ENCODE measurements at places on chromosomes 16 and 17.

GRCh38 chr16:15434425-15435215, at the start of gene BMERB1:
BMERB1 (plus strand) TSS chr16:15434588; CDS start chr16:15434654, 66 bp downstream.
- peak; percentile 71 for DNase-seq

DNA sequence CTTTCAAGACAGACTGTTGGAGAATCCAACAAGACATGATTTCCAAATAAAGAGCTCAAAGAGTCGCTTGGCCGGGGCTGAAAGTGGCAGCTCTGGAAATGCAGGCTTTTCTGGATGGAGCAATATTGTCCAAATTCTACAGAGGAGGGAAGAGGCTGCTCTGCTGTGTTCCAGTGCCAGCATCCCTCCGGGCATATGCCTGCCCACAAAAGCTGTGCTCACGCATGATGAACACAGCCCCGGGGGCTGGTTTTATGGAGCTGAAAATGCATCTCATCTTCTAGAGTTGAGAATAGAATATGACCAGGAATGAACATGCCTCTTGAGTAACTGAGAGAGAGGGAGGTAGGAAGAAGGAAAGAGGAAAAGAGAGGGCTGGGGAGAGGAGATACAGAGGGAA, 74.7 kb upstream of the TOX3 start:
- DNase-seq = no peak

DNA sequence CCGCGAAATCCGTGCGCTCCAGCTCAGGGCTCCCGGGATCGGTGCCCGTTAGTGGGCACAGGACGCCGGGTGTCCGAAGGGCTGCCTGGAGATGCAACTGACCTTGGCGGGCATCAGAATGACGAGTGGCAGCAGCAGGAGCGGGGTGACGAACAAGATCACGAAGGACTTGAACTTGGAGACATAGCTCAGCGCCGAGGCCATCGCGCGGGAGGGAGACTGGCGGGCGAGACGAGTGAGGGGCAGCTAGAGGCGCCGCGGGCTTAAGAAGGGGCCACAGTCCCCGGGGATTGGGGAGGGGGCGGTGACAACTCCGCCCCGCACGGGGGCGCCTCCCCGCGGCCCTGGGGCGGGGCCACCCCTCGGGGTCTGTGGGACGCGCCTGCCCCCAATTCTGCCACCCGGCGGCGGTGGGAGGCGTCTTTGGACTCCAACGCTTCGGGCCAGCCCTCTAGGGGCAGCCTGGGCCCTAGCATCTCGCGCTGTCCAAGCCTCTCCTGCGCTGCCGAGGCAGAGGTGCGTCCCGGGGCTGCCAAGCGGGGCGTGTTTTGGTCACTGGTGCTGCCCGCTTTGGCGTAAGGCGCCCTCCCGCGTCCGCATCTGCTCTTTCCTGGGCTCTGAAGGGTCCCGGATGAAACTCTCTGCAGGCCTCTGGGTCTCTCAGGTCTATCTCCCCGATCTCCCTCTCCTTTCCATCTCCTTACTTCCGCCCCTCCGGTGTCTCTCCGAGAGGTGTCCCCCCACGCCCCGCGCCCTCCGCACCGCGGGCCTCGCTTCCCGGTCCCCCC, at the start of gene SLC13A5:
Gene SLC13A5, minus strand, starts transcription at position 240 of the 788 bp plus-strand sequence. Its CDS starts 36 bp downstream, at position 204.
- DNase-seq = no peak

DNA sequence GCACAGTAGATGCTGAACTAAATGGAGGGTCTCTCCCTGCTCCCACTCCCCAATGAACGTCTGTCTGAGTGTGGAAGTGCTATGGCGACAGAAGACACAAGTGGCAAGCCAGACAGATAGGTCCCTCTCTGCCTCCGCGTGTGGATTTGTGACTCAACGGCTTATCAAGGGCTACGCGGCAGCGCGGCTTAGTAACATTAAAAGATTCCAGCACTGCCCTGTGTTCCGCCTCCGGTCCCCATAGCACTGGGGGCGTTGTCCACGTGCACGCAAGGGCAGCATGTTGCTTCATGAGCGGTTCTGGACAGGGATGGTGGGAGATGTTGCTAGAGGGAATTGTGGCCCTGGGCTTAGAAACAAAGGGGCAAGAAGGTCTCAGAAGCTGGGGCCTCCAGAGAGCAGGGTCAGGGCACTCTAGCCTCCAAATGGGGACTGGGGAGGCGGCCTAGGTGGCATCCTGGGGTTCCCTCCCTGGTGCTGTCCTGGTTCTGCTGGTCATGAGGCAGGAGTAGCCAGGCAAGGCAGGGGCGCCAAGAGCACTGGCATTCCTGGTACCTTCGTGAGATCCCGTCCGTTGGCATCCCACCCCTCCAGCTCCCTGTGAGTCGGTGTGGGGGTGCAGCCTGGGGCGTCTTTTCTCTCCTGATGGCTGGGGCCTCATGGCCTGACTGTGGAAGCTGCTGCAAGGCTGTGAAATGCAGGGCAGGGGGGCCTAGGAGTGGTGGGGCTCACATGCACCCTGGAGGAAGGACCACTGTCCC, 9.1 kb downstream of the CRHR1 start:
- no peak for DNase-seq

DNA sequence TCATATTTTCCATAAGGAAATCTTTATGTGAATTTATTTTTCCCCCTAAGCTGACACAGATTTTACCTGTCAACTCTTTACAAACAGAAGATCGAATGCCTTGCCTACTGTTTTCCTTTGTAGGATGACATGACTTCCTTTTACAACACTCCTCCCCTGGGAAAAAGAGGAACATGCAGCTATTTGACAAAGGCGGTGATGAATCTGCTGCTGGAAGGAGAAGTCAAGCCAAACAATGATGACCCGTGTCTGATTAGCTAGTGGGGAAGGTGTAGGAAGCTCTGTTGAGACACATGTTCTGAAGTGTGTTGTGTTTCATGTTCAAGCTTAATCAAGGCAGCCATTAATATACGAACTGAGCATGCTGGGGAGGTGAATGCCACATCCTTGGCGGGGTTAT, 238.0 kb downstream of the PHKB start:
- DNase-seq = no peak

DNA sequence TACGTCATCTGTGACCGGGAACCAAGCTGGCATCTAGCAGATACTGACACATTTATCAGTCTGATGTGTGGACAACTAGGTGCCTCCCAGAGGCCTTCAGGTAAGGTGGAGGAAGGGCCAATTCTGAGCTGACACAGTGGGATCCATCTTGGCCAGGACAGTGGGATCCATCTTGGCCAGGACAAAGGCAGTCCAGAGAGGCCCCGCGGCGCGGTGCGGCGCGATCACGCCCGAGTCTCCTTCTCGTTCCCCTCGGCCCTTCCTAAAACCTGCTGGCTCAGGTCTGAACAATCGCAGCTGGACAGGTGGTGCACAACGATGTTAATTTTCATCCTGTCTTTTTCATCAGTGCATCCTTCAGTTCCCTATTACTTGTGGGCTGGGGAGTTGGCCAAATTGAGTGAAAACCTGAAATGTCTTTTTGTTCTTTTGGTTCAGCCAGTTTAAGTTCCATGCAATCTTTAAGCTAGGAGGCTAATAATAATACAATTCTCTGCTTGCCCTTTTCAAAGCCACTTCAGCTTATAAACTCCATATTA, 486 bp upstream of the WSB1 start:
- no peak for DNase-seq

DNA sequence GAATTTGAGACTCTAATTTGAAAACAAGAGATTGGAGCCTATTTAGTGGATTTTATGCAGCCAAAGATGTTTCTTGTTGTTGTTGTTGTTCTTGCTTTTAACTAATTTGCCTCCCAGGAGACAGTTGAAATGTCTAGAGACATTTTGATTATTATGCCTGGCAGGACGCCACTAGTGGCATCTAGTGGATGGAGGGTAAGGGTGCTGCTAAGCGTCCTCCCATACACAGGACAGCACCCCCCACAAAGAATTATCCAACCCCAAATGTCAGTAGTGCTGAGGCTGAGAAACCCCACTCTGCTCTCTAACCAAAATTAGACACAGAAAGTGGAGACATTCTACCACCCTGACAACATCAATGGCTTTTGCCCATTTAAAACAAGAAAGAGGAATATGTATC, 15.4 kb upstream of the HSBP1 start:
- DNase-seq = no peak

- no peak for DNase-seq
Observed at GRCh38 chr17:33498069-33498468, 205.0 kb upstream of the ASIC2 start.

DNA sequence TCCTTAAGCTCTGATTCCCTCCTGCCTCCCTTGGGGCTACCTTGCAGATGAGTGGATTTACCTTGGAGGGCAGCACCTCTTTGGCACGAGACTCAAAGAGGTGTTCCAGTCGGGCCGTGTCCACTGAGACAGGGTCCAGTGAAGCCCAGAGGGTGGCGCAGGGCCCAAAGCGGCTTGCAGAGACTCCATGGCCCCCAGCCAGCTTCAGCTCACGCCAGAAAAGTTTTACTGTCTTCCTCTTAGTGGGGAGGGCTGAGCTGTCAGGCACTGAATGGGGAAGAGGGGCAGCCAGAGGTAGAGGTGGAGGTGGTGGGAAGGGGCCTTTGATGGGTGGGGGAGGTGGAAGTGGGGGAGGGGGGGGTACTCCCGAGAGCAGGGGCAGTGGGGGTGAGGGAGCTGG, 6.7 kb downstream of the TMEM208 start:
- no peak for DNase-seq

DNA sequence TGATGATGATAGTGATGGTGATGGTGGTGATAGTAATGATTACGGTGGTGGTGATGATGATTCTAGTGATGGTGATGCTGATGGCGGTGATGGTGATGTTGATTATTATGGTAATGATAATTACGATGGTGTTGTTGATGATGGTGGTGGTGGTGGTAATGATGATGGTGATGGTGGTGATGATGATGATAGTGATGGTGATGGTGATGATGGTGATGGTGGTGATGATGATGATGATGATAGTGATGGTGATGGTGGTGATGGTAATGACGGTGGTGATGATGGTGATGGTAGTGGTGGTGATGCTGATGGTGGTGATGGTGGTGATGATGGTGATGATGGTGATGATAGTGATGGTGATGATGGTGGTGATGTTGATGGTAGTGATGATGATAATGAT, 370.0 kb downstream of the CDH13 start:
- no peak for DNase-seq

GRCh38 chr16:28164140-28164539, 47.6 kb downstream of the XPO6 start:
- peak; percentile 73 for DNase-seq

DNA sequence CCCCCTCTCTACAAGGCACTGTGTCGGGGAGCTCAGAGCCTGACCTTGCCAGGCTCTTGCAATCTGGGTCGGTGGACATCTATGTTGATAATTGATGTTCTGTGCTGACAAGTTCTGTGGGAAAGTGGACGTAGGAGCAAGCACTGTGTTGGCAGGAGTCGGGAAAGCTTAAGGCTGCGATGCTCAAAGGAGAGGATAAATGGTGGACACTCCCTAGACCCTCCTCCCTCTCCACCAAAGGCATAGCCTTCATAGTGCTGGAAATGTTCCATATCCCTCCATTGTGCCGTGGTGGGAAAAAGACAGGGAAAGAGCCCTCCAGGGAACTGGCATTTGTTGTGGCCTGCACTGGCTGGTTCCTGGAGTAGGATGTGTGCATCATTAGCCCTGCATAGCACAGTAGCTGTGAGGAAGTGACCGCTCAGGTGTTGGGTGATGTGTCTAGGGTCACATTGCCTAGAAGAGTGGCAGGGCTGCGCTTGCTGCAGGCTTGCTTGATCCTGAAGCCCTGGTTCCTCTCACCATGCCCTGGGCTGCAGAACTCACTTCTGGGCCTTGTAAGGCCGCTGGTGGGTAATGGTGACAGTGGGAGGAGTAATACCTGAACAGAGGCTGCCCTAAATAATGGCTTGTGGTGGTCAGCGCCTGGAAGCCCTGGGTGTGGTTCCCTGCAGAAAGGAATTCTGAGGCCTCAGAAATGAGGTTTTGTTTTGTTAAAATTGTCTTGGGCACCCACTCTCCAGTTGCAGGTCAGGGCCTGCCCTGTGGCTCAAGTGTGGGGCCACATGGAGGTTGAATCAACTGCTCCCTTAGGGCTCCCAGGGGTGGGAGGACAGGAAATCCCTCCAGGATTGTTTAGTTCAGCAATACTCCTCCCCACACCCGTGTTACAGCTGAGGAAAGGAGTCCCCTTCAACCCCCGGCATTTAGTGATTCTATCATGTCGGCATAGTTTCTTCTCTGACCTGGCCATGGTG, 62.6 kb downstream of the KSR1 start:
- DNase-seq = no peak

GRCh38 chr17:32102172-32102571, 40.1 kb upstream of the RHOT1 start:
- no peak for DNase-seq

DNA sequence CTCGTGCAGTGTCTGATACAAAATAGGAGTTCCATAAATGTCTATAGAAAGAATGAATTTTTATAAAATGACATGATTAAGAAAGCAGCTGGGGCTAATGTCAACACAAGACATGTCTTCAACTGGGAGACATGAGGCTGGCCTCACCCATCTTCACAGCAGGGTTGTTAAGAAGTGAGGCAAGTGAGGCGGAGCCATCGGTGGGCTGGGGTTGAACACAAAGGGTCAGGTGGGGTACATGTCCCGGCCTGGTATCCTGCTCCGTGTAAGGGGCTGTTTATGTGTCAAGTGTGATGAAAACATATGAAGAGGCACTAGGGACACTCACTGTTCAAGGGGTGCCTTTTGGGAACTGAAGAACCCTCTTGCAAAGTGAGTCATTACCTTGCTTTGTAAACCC, 22.1 kb downstream of the CDK5R1 start:
- no peak for DNase-seq

DNA sequence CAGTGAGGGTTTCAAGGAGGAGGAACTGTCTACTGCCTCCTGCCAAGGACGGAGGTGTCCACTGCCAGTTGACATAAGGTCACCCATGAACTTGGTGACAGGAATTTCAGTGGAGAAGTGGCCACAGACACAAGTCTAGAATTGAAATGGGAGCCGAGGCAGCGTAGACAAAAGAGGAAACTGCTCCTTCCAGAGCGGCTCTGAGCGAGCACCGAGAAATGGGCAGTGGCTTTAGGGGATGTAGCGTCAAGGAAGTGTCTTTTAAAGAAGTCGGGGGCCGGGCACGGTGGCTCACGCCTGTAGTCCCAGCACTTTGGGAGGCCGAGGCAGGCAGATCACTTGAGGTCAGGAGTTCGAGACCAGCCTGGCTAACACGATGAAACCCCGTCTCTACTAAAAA, 3.1 kb upstream of the SERPINF1 start:
- no peak for DNase-seq

GRCh38 chr17:27349540-27350021, 55.7 kb downstream of the WSB1 start:
- DNase-seq = no peak

GRCh38 chr16:88669980-88670379, 7.1 kb upstream of the MVD start:
- no peak for DNase-seq

DNA sequence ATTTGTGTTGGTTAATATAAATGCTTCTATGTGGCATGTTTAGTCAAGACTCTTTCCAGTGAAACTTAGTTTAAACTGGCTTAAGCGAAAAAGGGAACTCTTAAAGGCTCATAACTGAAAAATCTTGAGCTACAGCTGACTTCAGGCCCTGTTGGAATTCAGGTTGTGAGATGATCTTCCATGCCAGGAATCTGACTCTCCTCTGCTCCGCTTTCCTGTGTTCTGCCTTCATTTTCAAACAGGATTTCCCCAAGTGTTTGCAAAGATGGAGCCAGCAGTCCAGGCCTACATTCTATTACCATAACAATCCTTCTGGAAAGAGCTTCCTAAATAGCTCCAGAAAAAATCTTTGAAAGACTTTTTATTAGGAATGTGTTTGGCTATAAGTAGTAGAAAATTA, 134.9 kb downstream of the NLK start:
- DNase-seq = peak; percentile 55

- DNase-seq = no peak
Observed at GRCh38 chr16:66442502-66443268, 15.6 kb downstream of the BEAN1 start.

All from IMR-90 (cell line).